ENCODE measurements at places on chromosomes 2 and 18.

DNA sequence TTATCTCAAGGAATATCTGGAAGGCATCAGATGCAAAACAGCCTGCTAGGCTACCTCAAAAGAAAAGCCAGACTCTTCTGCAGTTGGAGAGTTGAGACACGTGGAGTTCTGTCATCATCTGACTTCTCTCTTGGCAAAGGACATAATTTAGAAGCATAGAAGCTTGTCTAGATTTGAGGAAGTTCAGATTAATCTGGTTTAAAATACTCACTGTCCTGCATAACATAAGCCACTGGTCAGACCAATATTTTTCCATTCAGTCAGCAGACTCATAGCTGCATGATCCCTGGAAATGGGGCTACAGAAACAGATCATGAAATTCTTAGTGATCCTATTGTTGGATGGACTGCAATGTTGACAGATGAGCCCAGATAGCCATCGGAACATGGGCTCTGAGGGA is 349.0 kb downstream of the TXNL1 start:
- DNase-seq, result no peak

DNA sequence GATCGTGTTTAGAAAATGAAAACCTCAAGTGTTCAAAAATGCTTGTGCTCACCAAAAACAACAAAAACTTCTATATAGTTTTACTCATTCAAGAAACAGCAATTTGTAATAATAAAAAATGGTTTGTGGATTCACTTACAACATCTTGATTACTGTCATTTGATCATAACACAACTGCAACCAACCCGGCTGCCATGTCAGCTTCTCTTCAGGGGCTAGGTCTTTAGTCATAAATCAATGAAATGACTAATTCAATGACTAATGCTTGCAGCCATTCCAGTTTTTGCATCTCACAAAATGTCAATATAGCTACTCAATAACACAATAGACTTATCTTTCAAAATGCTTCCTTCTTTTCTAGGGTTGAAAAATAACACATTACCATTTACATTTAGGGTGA is 128.0 kb downstream of the OLA1 start:
- DNase-seq, result no peak

DNA sequence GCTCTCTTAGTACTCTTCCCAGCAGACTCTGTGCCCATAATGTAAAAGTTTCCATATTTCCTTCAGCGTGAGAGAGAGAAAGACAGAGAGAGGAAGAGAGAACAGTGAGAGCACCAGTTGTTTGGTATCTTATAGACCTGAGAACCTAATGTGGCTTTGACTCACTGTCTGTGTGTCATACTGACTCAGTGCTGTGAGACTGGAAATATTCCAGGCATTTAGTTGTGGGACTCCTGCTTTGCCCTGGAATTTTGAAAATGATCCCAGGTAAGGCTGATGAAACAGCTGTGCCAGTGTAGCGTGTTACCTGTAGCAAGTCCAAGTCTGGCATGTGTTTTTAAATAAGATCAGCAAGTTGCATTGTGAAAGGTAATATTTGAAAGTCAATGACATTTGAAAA is 87.9 kb upstream of the KCNH7 start:
- no peak for DNase-seq

DNA sequence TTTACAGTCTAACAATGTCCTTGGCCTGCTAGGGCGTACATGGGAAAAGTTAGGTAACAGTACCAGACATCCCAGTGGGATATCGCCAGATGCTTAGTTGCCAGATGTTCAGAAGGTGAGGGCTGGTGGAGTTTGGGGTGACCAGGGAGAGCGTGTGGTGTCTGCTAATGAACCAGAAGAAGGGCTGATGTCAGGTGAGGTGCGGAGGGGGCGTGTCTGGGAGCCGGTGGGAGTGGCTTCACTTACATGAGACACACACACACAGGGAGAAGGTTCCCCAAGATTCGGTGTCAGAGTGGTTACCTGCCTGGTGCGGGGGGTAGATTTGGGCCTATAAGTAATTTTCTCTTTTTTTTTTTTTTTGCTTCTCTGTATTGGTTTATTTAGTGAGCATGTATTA is 12.2 kb downstream of the RAB31 start:
- DNase-seq, result no peak

- DNase-seq, result no peak
Observed at GRCh38 chr18:67726882-67727281, 210.4 kb upstream of the DSEL start.

- DNase-seq, result no peak
Observed at GRCh38 chr2:27992787-27993401, 102.4 kb downstream of the BABAM2 start.

- DNase-seq, result no peak
Observed at GRCh38 chr2:239302808-239303557, 97.8 kb downstream of the HDAC4 start.

DNA sequence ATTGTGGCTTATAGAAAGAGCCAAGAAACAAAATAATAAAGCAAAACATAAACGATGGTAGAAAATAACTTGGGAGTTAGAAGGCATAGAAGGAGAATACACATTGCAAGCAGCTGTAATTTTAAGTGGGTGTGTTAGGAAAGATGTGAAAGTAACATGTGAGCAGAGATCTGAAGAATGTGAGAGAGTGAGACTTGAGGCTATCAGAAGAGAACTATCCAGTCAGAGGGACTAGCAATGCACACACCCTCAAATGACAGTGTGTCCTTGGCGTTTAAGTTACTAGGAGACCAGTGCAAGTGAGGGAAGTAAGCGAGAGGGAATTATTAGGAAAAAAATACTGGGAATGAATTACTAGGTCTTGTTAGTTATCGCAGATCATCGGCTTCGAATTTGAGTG is 304.9 kb downstream of the DSEL start:
- DNase-seq, result no peak

DNA sequence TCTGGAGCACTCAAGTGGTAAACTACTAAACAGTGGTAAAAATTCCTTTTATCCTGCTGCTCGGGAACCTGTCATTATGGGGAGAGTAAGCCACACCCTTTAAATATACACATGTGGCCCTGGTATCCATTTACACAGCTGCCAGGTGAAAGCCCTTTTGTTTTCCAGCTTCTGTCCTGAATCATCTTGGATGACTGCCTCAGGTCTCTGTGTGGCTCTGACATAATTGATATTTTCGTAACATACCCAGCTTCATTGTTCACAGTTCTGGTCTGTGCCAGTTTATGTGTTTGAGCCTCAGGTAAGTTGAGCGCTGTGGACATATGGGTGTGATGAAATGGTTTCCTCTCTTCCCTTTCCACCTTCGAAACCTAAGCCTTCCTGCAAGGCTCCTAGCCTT is 15.7 kb upstream of the TTC39C start:
- DNase-seq, result no peak

- DNase-seq, result no peak
Observed at GRCh38 chr2:138058427-138058826, 94.2 kb downstream of the HNMT start.

DNA sequence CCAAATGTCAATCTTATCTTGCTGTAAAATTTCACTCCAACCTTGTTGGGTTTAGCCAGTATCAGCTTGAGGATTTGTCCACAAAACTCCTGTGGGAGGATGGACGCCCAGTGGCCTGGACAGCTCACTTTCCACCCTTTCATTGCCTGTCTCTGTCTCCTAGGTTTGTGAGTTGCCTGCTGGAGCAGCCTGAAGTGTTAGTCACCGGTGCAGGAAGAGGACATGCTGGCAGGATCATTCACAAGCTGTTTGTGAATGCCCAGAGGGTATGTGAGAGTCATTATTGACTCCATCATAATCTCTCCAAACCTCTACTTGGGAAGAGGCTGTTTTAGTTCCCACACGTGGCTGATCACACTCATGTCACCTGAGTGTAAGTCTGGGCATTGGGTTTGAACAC is 112.3 kb downstream of the RAB3GAP1 start:
- DNase-seq, result no peak

DNA sequence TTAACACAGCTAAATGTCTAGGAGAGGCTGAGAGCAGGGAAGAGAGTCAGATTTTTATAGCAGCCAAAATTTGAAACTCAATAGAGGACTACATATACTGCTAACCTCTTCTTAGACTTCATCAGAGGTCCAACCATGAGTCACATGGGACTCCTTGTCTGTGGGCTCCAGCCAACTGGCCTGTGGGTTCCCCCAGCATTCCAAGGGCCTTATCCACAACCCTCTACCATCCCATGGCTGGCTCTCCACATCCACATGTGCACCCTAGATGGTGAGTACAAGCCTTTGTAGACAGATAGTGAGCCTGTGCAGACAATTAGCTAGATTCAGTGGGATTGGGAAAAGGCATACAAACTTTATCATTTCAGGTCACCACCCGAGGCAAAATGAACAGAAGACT is 901.9 kb upstream of the ZEB2 start:
- DNase-seq, result no peak

- no peak for DNase-seq
Observed at GRCh38 chr2:226797989-226798421, 1.6 kb downstream of the IRS1 start.

DNA sequence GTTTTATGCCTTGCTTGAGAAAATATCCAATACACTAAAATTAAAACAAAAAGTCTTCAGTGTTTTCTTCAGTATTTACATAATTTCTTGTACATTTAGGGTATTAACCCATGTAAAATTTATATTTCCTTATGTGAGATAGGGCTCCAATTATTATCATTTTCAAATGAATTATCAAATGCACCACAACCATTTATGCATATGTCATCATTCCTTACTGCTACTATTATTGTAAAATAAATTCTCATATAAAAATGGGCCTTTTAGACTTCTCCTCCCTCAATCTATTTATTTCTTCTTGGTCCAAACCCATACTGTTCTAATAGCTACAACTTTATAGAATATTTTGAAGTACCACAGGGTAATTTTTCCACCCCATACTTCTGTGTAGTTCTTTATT is 175.3 kb upstream of the LYPD1 start:
- no peak for DNase-seq

GRCh38 chr2:240392084-240392947 is 43.1 kb upstream of the GPC1 start:
- DNase-seq, result no peak

DNA sequence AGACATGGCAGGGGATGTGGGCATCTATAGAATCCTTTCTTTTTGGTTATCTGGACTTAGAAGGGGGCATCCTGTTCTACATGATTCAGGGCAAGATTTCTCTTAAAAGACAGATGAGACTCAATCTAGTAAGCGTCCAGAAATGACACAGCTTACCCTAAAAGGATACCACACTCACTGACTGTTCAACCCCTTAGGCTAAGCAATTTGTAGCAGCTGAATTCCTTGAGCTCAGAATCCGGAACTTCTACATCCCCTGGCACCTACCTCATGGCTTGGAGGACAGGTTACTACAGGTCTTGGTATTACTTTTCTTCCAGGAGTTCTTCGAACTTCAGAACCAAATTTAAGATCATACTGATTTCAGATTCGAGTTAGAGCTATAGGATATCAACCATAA is 138.4 kb downstream of the LAMA3 start:
- no peak for DNase-seq

DNA sequence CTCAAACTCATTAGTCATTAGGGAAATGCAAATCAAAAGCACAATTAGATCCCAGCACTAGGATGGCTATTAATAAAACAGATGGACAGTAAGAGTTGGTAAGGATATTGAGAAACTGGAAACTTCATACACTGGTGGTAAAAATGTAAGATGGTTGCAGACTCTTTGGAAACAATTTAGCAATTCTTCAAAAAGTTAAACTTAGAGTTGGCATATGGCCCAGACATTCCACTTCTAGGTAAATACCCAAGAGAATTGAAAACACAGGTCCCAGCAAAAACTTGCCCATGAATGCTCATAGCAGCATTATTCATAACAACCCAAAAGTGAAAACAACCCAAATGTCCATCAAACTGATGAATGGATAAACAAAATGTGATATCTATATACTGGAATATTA is 84.9 kb upstream of the ZFP36L2 start:
- DNase-seq, result no peak

DNA sequence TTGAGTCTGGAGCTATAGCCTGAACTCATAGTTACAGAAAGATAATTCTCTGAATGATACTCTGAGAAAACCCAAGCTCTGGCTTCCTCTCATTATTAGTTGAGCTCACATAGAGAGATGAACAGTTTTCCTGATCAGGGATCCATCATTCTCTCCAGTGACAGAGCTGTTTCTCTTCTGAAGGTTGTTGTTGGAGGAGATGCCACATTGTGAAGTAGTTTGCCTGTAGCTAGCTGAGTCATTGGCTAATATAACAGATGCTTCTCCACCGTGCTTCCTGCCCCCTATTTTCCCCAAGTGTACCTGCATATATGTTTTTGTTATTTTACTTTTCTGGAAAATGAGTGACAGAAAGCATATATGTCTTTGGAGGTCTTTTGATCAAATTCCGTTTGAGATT is 64.6 kb downstream of the OSBPL6 start:
- DNase-seq, result no peak

- DNase-seq, result no peak
Observed at GRCh38 chr2:165202239-165202638, 1.6 kb downstream of the SCN3A start.

Data from CD4-positive, alpha-beta T cell treated with Interleukin-10 for 1 hour (primary cell).